Naive B cell (primary cell): ENCODE measurements at places on chromosomes 12 and 14.

DNA sequence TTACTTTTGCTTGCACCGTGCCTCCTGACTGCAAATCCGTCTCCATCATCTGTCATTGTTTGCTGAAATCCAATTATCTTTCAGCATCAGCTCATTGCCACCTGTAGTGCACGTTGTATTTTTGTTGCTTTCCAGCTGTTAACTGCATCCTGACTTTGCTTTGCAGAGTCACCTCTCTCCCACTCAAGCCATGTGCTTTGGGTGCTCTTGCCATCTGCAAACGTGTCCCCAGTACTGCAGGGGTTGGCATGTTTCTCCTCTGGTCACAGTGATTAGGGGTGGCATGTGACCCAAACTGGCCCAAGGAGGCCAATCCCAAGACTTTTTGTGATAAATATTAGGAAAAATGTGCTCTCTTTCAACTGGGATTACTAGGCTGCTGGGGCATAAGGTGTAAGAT, 10.5 kb upstream of the TMED2 start:
- DNase-seq = no peak

- no peak for DNase-seq
These were observed 2.1 kb upstream of the GPR132 start for GRCh38 chr14:105067140-105067968.

DNA sequence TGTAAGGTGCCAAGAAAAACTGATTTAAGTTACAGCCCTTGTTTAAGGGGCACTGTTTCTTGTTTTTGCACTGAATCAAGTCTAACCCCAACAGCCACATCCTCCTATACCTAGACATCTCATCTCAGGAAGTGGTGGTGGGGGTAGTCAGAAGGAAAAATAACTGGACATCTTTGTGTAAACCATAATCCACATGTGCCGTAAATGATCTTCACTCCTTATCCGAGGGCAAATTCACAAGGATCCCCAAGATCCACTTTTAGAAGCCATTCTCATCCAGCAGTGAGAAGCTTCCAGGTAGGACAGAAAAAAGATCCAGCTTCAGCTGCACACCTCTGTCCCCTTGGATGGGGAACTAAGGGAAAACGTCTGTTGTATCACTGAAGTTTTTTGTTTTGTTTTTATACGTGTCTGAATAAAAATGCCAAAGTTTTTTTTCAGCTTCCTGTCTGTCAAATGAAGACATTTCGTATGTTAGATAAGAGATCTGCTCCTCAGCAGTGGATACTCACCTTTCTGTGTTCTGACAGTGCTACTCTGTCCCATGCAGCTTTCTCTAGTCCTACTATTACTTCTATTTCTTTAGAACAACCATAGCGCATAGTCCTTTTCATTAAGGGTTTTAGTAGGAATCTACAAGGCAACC, 1.2 kb upstream of the PA2G4 start:
- no peak for DNase-seq

DNA sequence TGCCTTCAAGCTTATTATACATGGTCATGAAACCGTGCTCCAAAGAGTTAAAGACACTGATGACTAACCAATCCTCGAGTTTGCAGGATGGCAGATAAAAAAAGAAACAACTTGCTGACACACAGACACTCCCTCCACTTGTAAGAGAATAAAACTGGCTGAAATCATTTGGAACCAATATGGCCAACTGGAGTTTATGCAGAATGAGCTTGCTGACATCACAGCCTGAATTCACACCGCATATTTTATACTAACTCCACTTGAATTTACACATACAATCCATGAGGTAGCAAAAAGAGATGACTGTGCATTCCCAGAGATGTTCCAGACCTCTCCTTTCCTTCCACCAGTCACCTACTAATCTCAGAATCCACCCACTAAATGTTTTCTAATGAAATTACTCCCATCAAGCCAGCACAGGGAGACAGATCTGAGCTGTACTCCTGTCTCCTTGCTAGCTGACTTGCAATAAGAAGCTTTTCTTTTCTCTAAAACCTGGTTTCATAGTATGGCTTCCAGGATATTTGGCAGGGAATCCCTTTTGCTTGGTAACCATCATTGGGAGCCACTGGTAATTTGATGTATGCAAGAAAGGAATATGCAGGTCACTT, 15.8 kb upstream of the PTPRR start:
- no peak for DNase-seq

DNA sequence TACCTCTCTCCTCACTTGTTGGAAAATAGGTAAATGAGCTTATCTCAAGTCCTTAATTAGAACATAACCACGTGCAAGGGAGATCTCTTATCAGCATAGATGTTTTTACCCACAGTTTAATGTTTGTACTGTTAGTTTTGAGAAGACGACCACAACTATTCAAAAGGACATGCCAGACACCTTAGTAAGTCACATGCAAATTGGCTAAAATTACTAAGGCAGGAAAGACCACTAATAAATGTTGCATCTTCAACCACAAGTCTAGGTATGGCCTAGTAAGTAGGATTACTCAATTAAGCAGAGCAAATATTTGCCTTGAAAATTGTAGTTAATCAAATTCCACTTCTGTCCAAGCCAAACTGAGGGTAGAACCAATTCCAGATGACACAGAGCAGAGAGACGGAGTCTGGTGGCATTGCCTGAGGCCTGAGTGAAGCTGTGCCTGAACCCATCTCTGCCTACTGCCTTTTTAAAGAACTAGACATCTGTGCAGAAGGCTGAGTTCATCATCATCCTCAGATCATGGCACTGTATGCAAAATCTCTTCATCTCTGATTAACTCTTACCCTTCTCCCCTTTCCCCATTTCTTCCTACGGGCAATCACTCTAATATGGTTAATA, 29.7 kb upstream of the CHST11 start:
- DNase-seq = no peak

- no peak for DNase-seq
These were observed 12.4 kb downstream of the ITGA7 start for GRCh38 chr12:55695349-55695748.

- DNase-seq = no peak
These were observed 119.3 kb downstream of the LMNTD1 start for GRCh38 chr12:25433581-25434325.

DNA sequence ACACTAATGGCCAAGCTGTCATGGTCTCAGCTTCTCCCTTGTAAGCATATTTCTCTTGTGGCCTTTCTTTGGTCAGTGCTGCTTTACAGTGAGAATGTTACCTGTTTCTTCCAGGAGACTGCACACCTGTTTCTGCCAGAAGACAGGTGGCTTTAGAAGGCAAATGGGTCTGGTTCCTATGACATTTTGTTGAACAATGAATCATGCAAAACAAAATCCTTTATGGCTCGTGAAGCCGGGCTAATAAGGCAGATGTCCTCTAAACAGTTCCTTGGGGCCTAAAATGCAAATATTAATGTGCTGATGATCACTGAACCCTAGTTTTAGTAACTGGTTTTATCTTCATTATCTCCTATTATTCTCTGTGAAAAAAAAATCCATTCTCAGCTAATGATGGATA, 927.6 kb downstream of the GALC start:
- DNase-seq = no peak
